ENCODE measurements at places on chromosomes 16 and 17.

DNA sequence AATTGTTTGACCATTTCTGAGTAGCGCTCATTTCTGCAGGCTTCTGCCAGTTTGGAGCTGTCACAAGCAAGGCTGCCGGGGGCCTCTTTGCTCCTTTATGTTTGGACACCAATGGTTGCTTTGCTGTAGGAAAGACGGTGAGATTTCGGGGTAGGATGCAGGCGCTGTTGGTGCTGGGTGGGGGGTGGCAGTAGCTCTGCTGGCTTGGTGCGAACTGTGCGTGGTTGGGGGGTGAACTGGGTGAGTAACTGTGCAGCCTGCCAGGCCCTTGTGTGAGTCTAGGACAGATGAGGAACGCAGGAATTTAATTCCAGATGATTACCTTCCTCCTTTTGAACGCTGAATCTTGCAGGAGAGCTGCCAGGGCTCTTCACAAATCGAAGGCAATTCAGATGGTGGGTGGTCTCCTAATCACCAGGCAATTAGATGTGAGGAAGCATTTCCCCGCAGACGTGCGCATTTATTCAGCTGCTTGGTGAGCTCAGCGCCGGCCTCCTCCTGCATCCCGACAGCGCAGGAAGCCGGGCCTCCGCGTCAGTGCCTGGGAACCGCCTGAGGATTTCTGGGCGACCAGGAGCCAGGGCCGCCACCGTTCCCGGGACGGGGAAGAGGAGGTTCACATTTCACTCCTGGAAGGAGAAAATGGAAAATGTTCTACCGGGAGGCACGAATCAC, 154.4 kb downstream of the FOXL1 start:
- DNase-seq = no peak

DNA sequence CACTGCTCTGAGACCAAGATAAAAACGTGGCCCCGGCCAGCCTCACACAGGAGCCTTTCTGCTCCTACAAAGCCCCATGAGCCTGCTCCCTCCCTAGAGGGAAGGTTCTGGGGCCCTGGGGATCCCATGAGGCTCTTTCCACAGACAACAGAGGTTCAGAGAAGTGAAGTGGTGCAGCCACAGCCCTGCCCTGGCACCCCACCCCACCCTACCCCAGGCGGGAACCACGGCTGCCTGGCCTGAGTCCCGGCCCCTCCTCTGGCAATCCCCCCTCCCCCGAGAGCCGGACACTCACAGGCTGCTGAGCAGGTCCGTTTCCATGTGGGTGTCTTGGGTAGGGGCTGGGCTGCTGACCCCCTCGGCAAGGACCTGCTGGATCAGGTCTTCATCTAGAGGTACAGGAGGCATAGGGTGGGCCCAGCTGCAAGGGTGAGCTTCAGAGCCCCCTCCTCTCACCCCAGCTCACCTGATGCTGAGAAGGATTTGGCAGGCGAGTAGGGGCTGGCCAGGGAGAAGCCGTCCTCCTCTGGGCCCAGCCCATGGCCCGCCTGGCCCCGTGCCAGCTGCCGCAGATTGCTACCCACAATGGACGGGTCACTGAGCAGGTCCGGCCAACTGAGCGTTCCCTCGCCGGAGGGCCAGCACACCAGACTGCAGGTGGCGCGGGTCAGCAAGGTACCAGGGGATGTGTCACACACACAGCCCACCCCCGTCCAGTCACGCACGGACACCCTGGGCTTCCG, 38.7 kb downstream of the PKD1 start:
- DNase-seq = no peak

DNA sequence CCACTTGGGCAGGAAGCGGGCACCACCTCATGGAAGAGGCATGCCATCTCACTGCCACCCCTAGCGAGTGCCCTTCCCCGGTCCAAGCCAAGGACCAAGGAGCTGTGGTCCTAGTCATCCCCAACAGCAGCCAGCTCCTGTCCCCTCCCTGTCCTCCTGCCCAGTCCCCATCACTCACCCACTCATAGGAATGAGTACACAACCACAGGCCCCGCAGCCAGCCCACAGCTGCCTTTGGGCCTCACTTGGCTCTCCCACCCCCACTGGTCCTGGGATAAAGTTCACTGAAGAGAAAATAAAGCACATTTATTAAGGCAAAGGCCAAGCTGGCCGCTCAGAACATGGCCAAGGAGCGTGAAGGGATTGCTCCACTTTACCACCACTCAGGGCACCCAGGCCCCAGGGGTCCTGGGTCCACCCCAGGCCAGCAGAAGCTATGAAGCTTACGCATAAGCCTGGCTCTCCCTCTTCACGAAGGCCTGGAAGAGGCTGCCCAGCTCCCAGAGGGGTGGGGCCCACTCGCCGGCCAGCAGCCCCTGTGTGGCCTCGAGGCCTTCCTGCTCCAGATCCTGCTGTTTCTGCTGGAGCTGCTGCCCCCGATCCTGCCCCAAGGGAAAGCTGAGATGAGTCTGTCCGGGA, 3.6 kb downstream of the SCRN2 start:
- DNase-seq = no peak

- DNase-seq = no peak
Measured at GRCh38 chr16:88315543-88316105, 67.1 kb upstream of the ZNF469 start.

DNA sequence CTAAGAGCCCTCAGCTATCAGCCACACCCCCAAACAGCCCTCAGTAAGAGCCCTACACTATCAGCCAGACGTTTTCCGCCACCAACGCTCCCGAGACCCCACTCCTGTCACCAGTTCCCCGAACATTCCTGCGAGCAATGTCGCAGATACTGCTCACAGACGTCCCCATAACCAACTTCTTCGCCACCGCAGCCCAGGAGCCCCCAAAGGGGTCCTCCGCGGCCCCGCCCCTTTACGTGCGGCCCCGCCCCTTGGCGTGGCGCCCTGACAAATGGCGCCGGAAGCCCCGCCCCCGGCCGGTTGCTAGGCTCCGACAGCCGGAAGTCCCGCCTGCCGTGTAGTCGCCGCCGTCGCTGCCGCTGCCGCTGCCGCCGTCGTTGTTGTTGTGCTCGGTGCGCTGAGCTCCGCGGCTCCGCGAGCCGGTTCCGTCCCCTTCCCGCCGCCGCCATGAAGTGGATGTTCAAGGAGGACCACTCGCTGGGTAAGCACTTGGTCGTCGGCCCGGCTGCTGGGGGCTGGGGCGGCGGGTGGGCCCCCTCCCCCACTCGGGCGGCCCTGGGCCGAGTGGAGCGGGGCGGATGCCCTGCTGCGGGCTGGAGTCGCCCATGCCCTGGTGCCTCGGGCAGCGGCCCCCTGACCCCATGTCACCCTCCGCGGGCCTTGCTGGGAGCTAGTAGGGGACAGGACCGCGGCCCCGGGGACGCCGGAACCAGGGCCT, at the start of gene GABARAPL2:
Gene GABARAPL2, plus strand, starts transcription at position 340 of the 718 bp plus-strand sequence. Its CDS starts 108 bp downstream, at position 448.
- DNase-seq = peak; percentile 93

- no peak for DNase-seq
Measured at GRCh38 chr17:39973496-39973895, 7.1 kb upstream of the PSMD3 start.

GRCh38 chr17:17043461-17044271, 1.4 kb downstream of the MPRIP start:
- DNase-seq = peak; percentile 8

- no peak for DNase-seq
Measured at GRCh38 chr16:17389384-17389783, 81.4 kb downstream of the XYLT1 start.

- no peak for DNase-seq
Measured at GRCh38 chr17:38705523-38705802, 390 bp downstream of the MLLT6 start.

GRCh38 chr16:11417487-11417886, 72.2 kb downstream of the RMI2 start:
- DNase-seq = no peak

GRCh38 chr17:688100-688989, 26.3 kb downstream of the VPS53 start:
- DNase-seq = no peak

- no peak for DNase-seq
Measured at GRCh38 chr16:86075839-86076440, 177.0 kb downstream of the IRF8 start.

DNA sequence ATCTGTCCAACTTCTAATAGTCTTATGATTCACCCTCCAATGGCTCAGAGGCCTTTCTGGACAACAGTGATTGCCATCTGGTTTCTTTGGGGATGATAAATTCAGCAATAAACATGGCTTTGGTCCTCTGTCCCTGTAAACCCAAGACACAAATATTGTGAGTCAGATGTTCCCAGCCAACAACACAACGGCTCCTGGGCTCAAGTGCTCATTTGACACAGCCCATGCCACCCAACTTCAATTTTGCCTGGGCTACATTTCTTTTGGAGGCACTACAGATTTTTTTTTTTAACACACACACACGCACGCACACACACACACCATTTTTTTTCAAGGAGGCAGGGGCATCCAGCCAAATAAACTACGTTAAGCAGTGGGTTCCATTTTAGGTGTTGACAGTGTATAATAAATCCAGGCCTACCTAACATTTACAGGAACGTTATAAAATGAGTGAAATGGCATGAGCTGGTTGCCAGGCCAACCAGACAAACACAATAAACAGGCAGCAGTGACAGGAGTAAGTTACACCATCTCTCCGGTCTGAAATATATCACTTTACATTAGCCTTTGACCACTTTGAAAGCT, 939.9 kb upstream of the SOX9 start:
- DNase-seq = no peak

DNA sequence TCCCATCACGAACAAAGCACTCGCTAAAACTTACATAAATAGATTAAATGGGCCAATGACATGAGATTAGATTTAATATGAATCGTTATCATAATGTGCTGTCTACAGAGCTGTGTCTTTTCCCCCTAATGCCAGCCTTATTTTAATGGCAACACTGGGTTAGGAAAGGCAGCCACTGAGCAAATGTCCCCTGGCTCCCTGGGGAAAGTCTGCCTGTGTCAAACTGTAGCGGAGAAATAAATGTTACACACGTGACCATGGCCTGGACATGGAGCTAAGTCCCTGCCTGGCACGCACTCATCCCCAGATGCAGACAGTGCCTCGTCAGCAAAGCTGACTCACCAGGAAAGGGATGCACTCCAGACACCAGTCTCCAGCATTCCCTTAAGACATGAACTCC, 61.3 kb upstream of the SDK2 start:
- DNase-seq = no peak

- no peak for DNase-seq
Measured at GRCh38 chr17:76820039-76820438, 48.2 kb upstream of the MGAT5B start.

- no peak for DNase-seq
Measured at GRCh38 chr16:11414815-11415775, 69.8 kb downstream of the RMI2 start.

- no peak for DNase-seq
Measured at GRCh38 chr16:85335584-85336491, 223.6 kb upstream of the CIBAR2 start.

DNA sequence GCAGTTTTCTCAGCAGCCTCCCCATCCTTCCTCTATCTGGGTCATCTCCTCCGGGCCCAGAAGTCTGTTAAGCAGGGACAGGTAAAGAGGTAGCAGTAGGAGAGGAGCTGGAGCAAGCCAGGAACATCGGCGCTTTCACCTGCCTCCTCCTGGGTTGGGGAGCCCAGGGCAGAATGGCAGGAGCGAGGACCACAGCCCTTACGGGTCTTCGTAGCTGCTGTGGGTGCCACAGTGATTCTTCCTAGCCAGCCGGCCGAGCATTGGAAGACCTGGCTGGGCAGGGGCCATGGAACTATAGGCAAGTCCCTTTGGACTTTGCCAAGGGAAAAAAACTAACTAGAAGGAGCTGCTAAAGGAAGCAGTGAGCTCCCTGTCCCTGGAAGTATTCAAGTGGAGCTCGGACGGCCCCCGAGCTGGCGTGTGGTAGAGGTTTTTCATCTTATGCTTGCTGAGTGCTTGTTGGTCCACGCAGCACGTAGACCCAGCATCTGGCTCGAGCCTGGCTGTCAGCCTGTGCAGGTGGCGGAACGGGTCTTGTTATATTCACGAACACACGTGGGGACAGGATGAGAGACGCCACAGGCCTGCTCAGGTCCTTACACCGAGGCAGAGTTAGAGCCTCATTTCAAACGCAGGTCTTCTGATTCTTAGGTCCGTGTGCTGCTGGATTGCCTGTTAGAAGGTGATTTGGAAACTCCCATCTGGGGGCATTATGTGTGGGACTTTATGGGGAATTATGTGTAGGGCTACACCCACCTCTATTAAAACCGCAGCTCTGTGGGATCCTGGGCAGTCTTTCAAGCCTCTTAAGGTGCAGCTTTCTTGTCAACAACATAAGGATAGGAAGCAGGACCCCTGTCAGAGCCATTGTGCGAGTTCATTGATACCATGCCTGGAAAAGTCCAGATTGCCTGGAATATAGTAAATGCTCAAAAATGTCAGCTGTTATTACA, 54.8 kb downstream of the OR1D5 start:
- DNase-seq = no peak

GRCh38 chr17:512926-513325, 160.3 kb upstream of the RPH3AL start:
- DNase-seq = no peak

DNA sequence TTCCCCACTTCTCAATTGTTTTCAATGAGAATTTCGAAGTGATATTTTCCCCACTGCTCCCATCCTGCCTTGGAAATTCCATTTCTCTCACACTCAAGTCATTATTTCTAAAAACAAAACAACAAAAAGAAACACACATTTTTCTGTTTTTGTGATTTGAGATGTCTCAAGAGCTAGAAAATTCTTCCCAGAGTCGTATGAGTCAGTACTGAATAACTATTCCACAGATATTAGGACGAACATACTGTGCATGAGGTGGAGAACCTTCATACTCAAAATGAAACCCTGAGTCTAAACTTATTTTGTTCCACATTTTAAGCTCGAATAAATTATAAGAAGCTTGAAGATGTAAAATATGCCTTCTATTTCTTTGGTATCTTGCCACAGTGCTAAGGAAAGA, 204.6 kb downstream of the SLC39A11 start:
- no peak for DNase-seq

DNA sequence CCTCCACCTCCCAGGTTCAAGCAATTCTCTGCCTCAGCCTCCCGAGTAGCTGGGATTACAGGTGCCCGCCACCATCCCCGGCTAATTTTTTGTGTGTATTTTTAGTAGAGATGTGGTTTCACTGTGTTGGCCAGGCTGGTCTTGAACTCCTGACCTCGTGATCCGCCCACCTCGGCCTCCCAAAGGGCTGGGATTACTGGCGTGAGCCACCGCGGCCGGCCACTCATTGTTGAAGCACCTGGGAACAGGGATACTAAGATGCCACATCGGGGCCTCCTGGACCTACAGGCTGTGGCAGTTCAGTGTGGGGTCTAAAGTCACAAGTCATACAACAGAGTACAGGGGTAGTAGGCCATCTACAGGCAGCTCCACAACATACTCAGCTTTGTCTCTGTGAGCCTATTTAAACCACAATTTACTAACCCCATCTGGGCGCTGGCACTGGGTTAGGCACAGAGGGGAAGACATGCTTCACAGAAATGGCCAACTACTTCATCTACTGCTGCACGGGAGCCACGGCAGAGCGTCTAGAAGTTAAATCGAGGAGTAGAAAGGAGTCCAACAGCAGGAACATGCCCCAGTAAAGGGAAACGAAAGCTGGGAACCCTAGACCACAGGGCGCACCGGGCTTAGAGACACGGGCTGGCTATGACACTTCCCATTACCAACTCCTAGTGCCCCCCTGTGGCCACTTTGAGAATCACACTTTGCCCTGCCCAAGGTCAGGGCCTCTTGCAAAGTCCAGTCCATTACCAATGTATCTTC, 4.3 kb downstream of the VAMP2 start:
- peak; percentile 85 for DNase-seq

Measured in stimulated activated CD4-positive, alpha-beta T cell treated with anti-CD3 and anti-CD28 coated beads, Interleukin-4, amount 100 ng/mL, for 1 hour (primary cell).